ENCODE measurements at places on chromosomes 4 and X. TPM values are rescaled to one million over a fixed set of nuclear protein-coding genes. Genes with fewer than 3 reads are reported as not detected.

Gene RHOXF2
- total RNA-seq = not detected

GRCh38 chrX:38279188-38279587 lies 48.1 kb downstream of the RPGR start:
- no peaks in the 10 kb centered on the region for H3K36me3 ChIP-seq
- no peak overlapping the region for H3K27ac ChIP-seq
- no peak overlapping the region for H3K4me3 ChIP-seq
- H3K27me3 ChIP-seq = no peaks in the 10 kb centered on the region

DNA sequence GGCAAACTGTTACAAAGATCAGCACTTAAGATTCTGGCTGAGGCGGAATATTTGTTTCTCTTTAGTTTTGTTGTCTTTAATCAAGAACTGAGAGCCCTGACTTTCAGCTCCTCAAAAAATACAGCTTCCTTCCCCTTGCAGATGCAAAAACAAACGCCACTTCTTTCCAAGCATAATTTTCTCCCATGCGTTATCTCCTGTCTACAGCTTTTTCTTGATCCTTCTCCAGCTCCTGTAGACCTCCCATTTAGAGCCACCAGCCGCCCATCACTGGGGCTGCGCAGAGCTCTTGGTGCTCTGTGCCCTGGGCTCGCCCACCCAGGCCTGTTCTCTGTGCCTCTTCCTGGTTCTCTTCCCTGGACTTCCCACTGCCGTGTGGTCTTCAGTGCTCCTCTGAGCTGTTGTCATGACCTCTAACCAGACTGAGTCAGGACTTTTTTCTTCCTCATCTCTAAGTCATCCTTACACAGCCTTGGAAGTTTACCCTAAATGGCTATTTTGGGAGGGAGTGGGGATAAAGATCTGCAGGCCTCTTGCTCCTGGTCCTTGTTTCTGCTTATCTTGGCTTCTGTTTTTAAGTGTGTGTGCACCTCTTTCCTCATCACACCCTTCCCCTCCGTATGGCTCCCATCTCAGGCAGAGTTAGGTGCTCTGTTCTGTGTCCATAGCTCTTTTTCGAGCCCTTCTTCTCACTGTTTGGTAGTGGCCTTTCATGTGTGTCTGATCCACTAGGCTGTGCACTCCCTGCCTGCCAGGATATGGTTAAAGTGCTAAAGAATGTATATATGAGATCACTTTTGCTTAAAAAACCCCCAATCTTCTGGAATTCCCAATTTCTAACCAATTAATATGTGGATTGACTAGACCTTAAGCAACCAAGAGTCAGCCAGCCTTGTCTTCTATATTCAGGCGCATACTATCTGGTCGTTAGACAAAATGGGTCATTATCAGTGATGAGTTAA lies 122.5 kb downstream of the PTTG2 start:
- no peak overlapping the region for H3K4me3 ChIP-seq
- H3K4me1 ChIP-seq = no peaks in the 10 kb centered on the region
- DNase-seq = no peak

- H3K4me3 ChIP-seq = no peak overlapping the region
- DNase-seq = no peak
- no peaks in the 10 kb centered on the region for H3K36me3 ChIP-seq
- H3K27me3 ChIP-seq = no peaks in the 10 kb centered on the region
- no peaks in the 10 kb centered on the region for H3K4me1 ChIP-seq
- H3K27ac ChIP-seq = no peak overlapping the region
These were observed 33.7 kb upstream of the TXK start for GRCh38 chr4:48167538-48168263.

Data from right atrium auricular region (tissue), 2 donors.